Fibroblast of skin of abdomen (primary cell): ENCODE measurements at places on chromosomes 5 and 9.
A peak's percentile ranks its signal among the peaks of the same experiment; 100 is the strongest.

DNA sequence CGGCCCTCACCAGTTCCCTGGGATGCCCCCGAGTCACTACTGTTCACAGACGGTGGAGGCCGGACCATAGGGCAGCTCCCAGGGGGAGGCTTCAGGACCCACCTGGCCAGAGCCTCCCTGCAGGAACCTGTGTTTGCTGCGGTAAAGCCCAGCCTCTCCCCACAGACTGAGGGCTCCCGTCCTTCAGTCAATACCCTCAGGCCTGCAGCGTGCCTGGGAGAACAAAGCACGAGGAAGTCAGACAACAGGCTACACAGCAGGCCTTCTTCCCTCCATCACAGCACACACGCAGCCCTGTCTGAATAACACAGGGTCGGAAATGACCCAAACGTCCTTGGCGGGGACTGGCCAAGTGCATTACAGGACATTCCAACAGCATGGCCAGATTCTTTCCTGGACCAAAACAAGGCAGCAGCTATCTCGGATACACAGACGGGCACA is 34.4 kb downstream of the COL23A1 start:
- no peak for DNase-seq

GRCh38 chr9:117182046-117182445 is 232.8 kb downstream of the ASTN2 start:
- DNase-seq: no peak

- no peak for DNase-seq
Observed at GRCh38 chr5:125560476-125561225, 814.2 kb upstream of the ZNF608 start.

DNA sequence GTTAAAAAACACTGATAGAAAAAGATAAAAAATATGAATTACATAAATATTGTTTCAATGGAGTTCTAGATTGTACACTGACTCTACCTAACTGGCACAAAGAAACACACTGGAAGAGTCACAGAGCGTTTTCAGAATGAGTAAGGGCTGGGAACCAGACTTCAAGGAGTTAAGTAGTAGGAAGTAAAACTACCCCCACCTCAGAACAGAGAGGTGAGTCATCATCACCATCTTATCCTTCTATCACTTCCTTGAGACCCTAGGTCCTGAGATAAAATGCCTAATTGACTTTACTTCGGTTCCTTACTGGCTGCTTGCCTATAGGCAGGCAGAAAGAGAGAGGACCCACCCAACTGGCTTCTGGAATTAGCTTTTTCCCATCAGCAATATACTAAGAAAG is 79.7 kb downstream of the ELAVL2 start:
- DNase-seq: no peak

DNA sequence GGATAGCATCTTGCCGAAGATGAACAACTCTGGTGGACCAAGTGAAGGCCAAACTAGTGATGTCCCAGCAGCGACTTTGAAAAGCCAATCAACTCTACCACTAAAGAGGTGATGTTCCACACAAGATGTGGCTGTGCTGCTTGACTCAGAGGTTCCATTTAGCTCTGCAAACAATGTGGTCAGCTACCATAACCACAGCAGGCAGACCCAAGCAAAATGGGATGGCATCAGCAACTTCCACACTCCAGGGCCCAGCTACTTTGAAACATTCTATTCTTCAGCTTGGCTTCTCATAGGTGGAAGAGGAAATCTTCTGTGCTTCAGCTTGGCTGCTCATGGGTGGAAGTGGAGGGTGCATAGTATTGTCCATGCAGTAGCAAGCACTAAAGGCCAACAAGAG is 70.5 kb downstream of the IRX2 start:
- DNase-seq: no peak

- no peak for DNase-seq
Observed at GRCh38 chr9:138103849-138104206, 226.2 kb downstream of the CACNA1B start.

GRCh38 chr5:115022303-115022702 is 147.4 kb downstream of the TRIM36 start:
- peak; percentile 54 for DNase-seq

GRCh38 chr5:154779105-154779504 is 23.9 kb downstream of the LARP1 start:
- peak; percentile 81 for DNase-seq

GRCh38 chr9:110192531-110193261 is 15.3 kb downstream of the C9orf152 start:
- DNase-seq: peak; percentile 98

DNA sequence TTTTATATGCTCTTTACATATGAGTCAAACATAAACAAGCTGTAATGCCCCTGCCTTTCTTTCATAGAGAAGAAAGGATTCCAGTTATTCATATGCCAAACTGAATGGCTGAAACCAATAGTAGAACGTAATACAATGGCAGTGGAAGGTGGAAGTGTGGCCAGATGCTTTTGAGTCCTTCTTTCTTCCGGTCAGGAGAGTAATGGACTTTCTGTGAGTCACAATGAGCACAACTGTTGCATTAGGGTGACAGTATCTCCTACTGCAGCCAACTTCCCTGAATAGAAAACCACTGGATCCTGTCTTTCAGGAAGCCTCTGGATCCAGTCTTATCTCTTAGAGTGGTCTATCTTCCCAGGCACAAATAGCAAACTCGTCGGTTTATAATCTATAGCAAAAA is 855.2 kb downstream of the MAT2B start:
- no peak for DNase-seq

GRCh38 chr9:131728546-131728910 is 11.3 kb downstream of the RAPGEF1 start:
- DNase-seq: no peak

GRCh38 chr9:32501868-32502267 is 24.1 kb downstream of the RIGI start:
- DNase-seq: no peak

DNA sequence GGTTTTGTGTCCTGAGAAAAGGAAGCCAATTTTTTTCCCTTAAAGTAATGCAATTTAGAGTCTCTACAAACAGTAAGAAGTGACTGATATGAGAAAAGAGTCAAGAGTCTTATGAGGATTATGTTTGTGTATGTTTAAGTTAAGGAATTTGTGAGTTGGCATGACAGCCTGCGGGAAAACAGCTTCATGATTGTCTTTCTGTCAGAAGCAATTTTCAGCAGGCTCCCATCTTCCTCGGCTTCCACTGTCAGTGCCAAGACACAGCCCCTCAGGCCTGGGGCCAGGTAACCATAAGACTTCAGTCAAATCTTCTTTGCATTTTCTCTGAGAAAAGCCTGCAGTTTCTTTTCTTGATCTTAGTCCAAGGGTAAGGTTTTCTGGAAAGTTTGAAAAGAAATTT is 17.0 kb upstream of the SELENOP start:
- no peak for DNase-seq

DNA sequence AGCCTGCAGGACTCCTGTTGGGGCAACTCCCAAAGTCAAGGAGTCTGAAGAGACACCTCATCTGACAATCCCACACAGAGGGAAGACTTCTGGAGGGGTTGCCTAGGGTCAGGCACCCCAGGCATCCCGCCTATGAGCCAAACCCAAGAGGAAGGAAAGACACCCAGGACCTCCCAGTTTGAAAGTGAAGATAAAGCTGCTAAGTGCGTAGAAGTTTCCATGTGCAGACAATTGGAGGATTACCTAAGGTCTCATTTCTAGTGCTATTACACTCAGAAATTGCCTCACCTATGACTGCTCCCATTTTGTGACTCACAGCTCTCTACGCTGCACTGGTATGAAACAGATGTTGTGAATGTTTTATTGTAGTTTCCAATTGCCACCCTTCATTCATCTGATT is 322.9 kb downstream of the SLIT3 start:
- DNase-seq: peak; percentile 80

- DNase-seq: no peak
Observed at GRCh38 chr5:57431759-57432158, 50.9 kb downstream of the ACTBL2 start.

DNA sequence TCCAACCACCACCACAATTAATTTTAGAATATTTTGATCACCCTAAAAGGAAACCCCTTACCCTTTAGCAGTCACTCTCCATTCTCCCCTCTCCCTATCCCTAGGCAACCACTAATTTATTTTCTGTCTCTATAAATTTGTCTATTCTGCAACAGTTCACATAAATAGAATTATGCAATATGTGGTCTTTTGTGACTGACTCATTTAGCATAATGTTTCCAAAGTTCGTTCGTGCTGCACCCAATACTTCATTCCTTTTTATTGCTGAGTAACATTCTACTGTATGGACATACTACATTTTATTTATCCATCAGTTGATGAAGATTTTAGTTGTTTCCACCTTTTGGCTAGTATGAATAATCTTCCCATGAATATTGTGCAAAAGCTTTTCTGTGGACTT is 18.2 kb upstream of the CDC20B start:
- no peak for DNase-seq
